Left lung (tissue), 14 donors: ENCODE measurements at places on chromosomes 1 and 21. TPM values are rescaled to one million over a fixed set of nuclear protein-coding genes. Genes with fewer than 3 reads are reported as not detected.

GRCh38 chr1:31346785-31347184, 26.1 kb downstream of the FABP3 start:
- DNase-seq: no peak
- H3K27ac ChIP-seq: no peak overlapping the region
- no peak overlapping the region for H3K4me3 ChIP-seq
- no peaks in the 10 kb centered on the region for H3K4me1 ChIP-seq
- H3K27me3 ChIP-seq: no peaks in the 10 kb centered on the region
- no peaks in the 10 kb centered on the region for H3K36me3 ChIP-seq

CHI3L2 gene
- 8.0 TPM for total RNA-seq

GRCh38 chr1:116179419-116179818, 68.2 kb downstream of the MAB21L3 start:
- no peak for DNase-seq
- no peak overlapping the region for H3K27ac ChIP-seq
- no peaks in the 10 kb centered on the region for H3K4me1 ChIP-seq
- no peak overlapping the region for H3K4me3 ChIP-seq
- H3K36me3 ChIP-seq: no peaks in the 10 kb centered on the region

FAM163A gene
- total RNA-seq: not detected

GRCh38 chr1:55699228-55699627, 484.1 kb upstream of the USP24 start:
- H3K4me1 ChIP-seq: no peaks in the 10 kb centered on the region

DYRK3 gene
- total RNA-seq: 11.8 TPM
